Suppressor macrophage (primary cell): ENCODE measurements at places on chromosomes 7 and 10.

DNA sequence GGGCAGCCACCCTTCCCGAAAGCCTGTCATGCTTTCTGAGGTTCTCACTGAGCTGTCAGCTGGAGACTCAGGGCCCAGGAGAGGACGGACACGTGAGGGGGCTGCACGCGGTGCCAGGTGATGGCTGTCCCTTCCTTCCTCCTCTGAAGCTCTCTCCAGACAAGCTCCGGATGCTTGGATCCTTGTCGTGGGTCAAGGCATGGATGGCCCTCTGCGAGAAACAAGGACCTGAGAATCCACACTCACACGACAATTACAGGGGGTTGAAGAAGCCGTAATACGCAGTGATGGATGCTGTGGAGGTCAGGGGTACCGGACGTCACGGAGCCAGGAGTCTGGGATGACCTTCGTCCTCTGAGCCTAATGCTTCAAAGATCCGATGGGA lies 170.3 kb downstream of the USP6NL start:
- DNase-seq: no peak

GRCh38 chr10:80471001-80471400 lies 16.9 kb downstream of the TSPAN14 start:
- no peak for DNase-seq

- DNase-seq: no peak
Observed at GRCh38 chr7:131459256-131459655, 97.2 kb downstream of the PODXL start.

- no peak for DNase-seq
Observed at GRCh38 chr7:44291733-44292419, 33.5 kb downstream of the CAMK2B start.

DNA sequence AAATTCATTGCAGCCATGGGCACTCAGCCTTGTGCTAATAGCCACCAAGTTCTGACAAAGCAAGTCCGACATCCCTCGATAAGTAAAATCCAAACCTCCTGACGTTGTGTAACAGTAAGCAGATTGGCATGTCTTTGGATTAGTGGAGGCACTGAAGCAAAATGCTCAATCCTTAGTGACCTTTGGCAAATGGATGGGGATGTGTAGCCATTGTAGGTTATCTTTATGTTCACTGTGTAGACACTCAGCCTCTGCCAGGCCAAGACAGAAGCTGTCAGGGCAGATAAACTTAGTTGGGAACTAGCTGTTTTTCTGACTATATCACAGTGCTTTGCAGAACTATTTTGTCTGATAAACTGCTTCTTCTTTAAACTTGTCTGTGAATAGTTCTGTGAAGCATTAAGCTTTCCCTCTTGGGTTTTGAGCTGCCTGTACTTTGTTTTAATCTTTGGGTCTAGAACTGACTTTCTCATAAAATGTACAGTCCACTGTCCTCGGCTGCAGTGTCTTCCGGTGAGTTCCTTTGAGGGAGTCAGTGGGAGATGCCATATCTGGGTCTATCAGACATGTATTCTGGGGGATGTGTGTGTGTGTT lies 220.8 kb downstream of the LRMDA start:
- no peak for DNase-seq

DNA sequence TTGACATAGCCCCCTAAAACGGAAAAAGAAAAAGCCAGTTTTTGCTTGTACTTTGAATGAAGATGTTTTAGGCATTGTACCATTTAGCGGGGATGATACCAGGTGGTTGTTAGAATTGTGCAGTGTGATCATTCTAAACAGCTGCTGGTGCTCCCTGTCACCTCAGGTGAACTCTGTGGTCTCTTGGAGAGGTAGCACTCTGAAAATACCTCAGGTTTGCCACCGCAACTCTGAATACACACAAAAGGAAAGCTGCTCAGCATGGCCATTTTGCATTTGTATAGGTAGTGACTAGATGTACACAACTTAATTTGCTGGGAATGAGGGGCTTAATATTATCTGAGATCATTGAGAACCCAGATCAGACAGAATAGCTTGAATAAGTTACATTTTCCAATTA lies 52.6 kb downstream of the PLEKHA8 start:
- no peak for DNase-seq

DNA sequence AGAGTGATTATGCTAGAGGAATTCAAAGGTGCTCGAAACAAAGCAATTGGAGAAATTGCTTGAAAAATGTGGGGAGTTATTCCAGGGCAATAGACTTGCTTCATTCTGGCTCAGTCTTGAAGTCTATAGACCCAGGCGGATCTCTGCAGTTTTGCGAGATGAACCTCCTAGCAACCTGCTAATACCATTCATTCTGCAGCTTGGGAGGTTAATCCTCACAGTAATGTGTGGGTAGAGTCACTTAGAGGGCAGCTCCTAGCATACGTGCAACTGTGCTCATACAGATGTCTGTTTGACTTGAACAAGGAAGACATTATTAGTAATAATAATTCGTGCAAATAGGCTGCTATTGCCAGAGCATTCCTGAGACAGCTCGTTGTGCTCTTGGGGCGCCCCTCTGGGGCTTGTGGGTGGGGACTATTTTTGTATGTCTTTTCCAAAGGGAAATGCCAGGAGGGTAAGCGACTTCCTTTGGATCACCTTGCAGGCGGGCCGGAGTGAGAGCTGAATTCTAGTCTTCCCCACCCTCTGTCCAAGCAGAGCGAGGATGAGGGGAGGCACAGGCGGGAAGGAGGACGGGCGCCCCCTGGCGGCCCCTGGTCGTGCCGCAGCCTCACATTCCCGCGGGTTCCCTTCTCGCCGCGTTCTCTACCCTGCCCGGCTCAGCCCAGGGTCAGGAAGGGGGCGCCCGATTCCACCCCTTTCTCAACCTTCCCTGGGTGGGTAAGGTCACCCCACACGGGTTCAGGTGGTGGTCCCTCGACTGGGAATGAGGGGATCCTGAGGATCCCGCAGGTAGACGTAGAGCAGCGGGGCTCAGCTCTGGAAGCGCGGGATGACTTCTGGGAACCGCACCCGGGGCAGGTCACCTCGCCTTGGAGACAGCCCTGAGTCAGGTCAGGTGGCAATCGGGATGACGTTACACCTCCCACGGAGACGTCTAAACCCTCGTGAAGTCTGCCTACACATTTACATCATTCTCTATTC lies 241.5 kb downstream of the PHTF2 start:
- DNase-seq: peak; percentile 53

DNA sequence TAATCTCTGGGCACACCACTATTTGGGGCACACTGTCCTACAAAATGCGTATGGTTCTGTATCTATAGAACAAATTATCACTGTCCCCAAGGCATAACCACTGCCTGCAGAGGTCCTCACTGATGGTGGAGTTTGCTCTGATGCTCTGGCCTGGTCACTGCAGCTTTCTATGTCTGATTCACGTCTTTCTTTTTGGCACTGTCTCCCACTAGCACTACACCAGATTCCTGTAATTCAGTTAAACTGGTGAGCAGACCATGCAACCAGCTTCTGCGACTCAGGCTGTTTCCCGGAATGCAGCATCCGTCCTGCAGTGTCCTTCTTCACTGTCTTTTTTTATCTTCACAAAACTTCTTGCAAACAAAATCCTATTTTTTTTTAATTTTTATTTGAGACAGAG lies 112.8 kb downstream of the KLF6 start:
- DNase-seq: no peak

GRCh38 chr7:17530741-17531421 lies 232.4 kb downstream of the AHR start:
- DNase-seq: peak; percentile 36

DNA sequence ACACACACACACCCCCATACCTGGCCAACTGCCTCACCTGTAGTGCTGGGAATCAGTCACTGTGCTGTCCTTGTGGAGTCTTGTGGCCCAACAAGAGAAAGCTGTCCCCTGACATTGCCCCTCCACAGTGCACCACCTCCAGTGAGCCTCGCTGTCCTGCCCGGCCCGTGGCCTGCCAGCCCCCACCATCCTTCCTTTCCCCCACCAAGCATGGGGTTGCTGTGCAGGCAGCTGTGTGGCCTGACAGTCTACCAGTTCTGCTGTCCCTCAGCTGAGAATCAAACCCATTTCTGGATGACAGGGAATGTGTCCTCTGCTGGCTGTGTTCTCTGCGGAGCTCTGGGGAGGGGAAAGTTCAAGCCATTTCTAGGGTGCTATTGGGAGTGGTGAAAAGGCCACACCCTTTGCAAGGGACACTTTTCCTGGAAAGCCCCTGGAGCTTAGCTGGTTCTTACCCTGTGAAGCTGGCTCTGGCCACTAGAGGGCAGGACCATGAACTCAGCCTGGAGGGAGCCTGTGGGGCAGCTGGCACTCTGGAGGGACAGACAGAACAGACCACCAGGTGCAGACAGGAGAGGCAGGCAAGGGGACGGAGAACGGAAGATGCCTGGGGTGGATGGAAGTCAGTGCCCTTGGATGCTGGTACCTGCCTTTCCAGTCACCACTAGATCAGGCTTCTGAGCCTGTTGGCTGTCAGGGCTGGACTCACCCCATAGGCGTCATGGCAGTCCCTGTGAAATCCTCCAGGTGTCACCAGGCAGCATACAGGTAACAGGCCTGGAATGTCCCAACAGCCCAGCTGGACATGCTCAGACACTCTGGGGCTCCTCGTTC lies 10.5 kb upstream of the MTPAP start:
- DNase-seq: peak; percentile 84

- no peak for DNase-seq
Observed at GRCh38 chr7:91330191-91330808, 66.1 kb downstream of the FZD1 start.

DNA sequence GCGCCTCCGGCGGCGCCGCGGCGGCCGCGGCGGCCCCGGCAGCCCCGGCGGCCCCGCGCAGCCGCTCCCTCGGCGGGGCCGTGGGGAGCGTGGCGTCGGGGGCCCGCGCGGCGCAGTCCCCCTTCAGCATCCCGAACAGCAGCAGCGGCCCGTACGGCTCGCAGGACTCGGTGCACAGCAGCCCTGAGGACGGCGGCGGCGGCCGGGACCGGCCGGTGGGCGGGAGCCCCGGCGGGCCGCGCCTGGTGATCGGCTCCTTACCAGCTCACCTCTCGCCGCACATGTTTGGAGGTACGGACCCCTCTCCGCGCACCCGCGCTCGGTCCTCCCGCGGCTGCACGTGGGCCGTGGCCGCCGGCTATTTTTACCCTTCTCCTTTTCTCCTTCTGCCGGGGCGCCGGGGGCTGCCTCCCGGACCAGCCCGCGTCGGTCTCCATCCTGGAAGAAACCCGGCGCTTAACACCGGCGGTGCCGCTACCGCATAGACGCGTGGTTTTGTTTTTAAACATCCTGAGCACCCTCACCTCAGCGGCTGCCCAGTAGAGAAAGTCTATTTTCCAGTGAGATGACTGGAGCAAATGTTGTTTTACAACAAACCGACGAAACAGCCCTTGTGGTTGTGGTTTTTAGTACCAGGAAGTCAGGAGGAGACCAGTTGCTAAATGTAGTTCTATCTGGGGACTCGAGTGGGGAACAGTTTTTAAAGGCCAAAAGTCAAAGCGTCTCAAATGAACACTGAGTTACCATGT lies 1.3 kb downstream of the ZNRF2 start:
- DNase-seq: peak; percentile 69

DNA sequence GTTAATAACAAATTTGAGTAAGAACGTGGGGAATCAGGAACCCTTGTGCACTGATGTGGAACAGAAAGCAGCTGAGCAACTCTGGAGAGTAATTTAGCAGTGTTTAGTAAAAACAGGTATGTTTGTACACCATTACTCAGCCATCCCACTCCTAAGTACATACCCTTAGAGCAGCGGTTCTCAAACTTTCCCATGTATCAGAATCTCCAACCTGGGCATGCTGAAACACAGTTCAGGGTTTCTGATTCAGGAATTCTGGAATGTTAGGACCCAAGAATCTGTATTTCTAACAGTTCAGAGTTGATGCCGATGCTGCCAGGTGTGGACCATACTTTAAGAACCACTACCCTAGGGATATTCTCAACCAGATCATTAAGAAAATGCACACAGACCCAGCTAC lies 5.1 kb downstream of the SGMS1 start:
- no peak for DNase-seq

DNA sequence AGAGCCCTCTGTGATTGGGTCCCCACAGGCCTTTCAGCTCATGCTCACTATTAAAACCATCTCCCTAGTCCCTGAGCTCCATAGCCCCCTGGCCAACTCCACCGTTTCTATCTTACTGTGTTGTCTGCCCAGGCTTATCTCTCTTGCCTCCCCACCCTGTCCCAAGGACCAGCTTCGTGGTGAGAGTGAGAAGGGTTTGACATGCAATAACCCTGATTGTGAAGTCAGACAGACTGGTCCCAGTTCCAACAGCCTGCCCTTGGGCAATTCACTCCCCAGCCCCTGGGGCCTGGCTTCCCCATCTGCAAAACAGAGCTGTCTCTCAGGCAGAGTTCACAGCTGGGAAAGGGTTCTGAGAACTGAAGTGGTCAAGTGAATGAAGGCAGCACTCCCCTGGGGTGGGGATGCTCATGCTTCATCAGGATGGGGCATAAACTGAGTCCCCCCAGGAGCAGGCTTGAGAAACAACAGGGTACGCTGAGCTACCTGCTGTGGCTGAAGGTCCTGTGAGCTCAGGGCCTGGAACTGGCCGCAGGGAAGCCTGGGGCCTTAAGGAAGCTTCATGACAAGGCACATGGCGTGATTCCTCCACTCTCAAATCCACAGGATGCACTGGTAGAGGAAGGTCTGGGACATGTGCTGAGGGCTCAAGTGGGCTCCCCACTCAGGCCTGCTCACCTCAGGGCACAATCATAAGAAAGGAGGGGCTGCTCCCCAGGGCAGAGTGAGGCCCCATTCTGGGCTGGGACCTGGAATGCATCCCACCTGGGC lies 1.8 kb upstream of the PPIF start:
- peak; percentile 69 for DNase-seq

DNA sequence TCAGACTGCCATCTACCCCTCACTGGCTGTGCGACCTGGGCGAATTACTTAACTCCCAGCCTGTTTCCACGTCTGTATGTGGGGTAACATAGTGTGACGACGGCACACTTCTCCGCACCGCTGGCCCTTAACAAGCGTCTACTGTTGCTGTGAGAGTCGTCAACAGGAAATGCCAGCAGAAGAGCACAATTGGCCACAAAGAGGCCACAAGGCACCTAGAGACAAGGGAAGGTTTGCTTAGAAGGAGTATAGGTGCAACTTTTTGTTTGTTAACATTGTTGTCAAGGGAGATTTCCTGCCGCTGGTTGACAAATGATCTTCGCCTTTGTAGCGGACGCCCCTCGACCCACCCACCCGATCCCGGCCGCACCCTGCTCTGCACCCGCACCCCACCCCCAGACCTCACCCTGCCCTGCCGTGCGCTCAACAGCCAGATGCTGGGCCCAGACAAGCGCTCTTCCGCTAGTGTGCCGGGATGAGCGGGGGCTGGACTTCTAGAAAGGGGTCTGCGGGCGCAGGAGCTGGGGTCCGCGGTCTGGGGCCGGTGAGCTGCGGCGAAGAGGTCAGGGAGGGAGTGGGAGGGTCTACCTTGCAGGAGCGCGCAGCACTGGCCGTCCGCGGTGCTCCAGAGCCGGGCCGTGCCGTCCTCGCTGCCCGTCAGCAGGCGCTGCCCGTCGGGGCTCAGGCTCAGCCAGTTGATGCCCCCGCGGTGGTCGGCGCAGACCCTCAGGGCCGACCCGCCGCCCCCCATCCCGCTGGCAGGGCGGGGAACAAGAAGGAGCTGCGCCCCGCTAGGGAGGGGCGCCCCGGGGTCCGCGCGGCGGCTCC lies 785 bp downstream of the WDR86 start:
- DNase-seq: peak; percentile 29
